ENCODE measurements at places on chromosomes 6 and 20.

DNA sequence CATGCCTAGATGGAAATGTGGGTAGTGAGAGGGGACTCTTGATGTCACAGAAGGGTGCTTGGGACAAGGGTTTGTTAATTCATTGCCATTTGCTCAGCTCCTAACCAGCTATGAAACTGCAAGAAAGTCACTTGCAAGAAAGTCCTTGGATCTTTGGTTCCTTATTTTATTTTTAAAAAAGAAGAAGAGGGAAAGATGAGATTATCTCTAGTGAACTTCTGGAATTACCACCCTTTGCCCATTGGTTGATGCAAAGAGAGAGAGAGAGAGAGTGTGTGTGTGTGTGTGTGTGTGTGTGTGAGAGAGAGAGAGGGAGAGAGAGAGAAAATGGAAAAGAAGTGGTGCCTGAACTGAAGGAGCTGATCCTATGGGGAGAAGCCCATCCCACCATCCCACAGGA, 4.6 kb upstream of the SFT2D1 start:
- DNase-seq, result no peak

GRCh38 chr6:39923861-39924260, 10.4 kb downstream of the MOCS1 start:
- no peak for DNase-seq

GRCh38 chr6:30913721-30914075, 340 bp upstream of the VARS2 start:
- no peak for DNase-seq

GRCh38 chr6:41040940-41041536, 1.2 kb upstream of the TSPO2 start:
- no peak for DNase-seq

DNA sequence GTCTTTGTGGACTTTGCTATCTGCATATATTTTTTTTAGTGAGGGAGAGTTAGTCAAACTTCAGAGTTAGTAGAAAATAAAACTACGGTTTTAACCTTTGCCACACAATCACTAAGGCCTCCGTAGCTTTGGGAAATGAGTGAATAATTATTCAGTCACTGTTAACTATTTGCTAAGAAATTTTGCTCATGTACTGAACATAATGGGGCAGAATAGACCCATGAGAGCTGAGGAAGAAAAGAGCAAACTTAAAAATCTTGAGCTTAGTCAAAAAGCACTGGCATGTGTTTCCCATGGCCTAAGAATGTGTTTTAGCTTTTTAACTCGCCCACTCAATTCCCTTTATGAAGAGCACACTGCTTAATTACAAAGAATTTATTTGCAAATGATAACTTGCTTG, 60.4 kb upstream of the SUPT3H start:
- no peak for DNase-seq

GRCh38 chr6:121435444-121436069, at the start of gene GJA1:
Gene GJA1 (plus strand): TSS chr6:121435646. CDS start chr6:121446848, 11,202 bp downstream.
- peak; percentile 26 for DNase-seq

DNA sequence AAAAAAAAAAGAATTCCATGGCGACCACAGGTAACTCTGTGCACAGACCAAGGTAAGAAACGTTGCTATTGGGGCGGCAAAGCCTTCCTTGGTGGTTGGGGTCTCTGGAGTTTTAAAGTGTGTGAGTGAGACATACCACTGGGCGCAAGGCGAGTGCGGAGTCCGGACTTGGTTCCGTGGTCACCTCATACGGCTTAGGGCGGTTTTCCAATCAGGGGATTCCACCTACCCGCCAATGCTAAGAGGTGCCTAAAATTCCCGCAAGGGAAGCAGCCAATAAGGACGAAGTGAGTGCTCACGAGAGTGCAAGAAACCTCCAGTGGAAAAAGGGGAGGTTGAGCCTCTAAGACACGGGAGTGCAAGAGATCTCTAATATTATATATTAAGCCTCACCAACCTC, 68.6 kb upstream of the PRSS16 start:
- no peak for DNase-seq

- DNase-seq, result no peak
Observed at GRCh38 chr6:1096967-1097765, 214.7 kb upstream of the FOXQ1 start.

DNA sequence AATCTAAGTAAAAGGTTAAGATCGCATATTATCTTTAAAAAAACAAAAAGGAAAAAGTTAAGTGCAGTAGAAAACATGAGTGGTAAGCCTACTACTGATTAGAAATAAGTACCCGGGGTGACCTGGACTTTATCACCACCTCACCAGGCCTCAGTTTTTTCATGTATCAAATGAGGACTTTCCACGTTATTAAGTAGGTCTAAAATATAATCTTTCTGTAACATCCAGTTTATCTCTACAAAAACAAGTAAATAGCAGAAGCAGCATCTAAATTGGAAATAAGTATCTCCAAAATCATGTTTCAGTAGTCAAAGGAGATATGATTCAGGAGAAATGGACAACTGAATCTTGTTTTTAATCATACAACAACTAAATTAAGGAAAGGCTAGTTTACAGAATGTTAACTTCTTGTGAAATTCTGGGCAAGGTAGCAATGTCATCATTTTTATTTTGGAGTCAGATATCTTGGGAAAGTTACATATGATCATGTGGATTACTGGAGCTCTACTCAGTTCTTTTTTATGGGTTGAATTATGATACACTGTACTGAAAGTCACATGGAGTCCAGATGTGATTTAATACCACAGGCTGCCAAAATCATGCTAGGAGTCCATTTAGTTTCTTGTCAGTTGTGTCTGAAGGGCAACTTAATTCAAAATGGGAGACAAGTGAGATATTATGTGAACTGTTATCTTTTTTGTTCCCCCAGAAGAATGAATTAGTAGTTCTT, 114.7 kb upstream of the PRL start:
- no peak for DNase-seq

- no peak for DNase-seq
Observed at GRCh38 chr20:61898405-61898804, 167.3 kb downstream of the TAF4 start.

GRCh38 chr6:23111984-23112383, 542.6 kb downstream of the HDGFL1 start:
- DNase-seq, result no peak

- no peak for DNase-seq
Observed at GRCh38 chr6:145502416-145502815, 232.9 kb downstream of the EPM2A start.

DNA sequence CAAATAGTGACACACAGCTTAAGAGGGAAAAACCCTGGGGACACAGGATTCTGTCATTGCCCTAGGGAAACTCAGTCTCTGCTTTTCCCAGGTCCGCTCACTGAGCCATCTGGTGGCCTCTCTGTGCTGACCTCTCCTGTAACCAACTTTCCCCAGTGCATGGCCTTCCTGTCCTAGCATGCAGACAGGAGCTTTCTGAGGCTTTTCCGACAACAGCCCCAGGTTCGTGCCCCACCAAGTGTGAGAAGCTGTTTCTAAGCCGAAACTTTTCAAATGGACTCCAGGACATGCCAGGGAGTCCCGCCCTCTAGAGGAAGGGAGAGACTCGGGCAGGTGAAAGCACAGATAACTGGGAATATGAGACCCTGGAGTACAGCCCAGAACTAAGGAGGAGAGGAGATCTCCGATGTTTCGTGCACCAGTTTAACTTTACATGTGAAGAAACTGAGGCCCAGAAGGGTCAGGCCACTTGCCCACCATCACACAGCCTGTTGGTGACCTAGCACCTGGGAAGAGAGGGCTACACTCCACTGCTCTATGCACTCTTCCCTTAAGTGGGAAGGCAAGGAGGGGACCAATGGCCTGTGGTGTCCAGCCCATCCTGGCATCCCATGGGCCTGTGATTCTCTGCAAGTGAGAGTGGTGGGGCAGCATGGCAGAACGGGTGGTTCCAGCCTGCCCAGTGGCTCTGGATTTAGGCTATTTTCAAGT, 46.2 kb downstream of the RPP40 start:
- DNase-seq, result no peak

DNA sequence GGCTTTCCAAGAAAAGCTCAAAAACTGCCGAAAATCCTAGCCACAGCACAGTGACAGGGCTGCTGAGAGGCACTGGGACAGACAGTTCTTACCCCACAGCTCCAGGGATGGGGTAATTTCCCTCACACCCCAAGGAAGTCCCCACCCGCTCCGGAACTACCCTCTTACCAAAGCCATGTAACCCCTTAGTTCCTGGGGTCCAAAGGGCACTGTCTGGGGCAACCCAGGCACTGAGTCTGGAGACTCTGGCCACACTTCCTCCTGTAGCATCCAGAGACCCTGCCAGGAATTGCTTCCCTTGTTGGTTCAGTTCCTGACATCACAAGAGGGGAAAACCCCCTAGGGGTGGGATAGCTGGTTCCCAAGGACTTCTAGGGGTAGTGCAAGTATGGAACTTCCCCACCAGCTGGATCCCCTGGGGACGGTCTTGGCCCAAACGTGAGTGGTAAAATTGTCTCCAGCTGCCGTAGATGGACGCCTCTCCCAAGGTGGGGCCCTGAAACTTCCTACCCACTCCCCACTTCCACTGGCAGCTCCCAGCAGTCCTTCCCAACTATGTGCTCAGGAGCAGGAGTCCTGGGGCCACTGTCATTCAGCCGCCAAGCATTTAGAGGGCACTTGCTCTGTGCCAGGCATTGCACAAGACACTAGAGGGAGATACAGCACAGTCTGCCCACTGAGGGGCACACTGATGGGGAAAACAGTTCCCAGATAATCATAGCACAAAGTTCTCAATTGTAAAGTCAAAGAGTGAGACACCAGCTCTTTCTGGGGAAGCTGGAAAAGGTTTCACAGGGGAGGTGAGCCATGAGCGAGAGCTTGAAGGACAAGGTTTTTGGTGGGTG, 17.2 kb upstream of the HCK start:
- DNase-seq, result no peak

DNA sequence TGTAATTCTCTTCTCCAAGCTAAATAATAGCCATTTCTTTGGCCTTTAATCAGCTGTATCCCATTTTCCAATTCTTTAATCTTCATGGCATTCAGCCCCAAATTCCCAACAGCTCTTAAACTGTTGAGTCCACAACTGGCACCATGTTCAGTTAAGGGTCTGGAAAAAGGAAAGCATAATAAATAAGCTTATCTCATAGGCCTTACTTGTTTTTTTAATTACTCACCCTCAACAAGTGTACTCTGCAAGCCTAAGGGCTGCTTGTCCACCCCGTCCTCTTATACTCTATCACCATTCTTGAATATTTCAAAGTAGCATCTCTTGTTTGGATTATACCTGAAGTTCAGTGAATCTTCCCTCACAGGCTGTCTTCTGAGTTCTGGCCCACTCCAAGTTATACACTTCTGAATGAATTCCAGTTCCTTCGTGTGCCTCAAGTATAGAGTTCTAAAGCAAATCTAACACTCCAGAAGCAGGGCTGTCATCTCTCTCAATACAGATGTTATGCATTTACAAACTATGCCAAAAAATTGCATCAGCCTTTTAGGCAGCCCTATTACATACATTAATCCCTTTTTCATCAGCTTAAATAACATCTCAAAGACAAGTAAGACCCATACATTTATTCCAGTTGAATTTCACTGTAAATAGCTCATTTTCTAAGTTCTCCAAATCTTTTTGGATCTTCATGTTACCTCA, 98.7 kb downstream of the COL21A1 start:
- no peak for DNase-seq

DNA sequence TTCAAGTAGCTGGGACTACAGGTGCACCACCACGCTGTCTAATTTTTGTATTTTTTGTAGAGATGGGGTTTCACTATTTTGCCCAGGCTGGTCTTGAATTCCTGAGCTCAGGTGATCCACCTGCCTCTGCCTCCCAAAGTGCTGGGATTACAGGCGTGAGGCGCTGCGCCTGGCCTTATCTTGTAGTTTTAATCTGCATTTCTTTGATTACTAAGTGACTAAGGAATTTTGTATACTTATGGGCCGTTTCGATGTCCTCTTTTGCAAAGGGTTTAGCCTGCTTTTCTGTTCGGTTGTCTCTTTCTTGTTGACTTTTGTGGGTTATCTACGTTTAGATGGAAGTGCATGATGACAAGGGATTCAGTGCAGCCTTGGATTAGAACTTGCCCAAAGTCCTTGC, 500.6 kb downstream of the QKI start:
- DNase-seq, result no peak

DNA sequence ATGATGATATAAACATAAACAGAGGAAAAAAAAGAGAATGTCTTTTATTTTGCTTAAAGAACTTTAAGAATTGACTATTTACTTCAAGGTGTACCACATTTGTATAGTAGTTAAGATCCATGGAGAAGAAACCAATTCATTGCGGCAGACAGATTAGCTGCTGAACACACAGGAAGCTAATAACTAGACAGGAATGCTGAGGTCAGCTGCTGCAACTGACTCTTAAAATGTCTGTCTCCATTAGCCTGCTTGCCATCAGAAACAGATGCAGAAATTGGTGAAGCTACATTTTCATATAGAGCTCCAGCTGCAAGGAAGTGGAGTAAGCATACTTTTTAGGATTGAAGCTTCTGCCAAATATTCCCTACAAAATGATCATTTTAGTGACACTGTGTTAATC, 939.5 kb downstream of the EPHA7 start:
- no peak for DNase-seq

- no peak for DNase-seq
Observed at GRCh38 chr20:38326309-38326708, 20.0 kb upstream of the LBP start.

- no peak for DNase-seq
Observed at GRCh38 chr6:134357022-134357487, 39.1 kb upstream of the SGK1 start.

- no peak for DNase-seq
Observed at GRCh38 chr20:40954521-40955165, 74.0 kb upstream of the TOP1 start.

DNA sequence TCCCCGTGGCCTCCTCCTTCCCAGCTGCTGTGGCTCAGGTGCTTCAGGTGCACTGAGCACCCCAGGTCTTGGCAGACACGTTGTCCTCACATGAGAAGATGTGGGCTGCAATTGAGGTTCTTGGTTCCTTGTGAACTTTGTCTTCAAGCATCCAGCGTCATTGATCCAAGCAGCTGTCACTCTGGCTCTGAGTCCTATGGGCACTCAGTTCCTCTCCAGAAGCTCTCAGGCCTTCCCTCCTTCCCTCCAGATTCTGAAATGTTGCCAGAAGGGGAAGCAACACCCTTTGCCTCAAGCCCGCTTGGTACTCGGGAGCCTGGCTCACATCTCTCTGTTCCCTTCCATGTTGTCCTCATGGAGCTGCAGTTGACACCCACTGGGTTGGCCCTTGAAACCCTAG, 8.4 kb upstream of the MRGBP start:
- no peak for DNase-seq

GRCh38 chr20:11459090-11459890, 458.4 kb upstream of the BTBD3 start:
- DNase-seq, result no peak

- DNase-seq, result no peak
Observed at GRCh38 chr6:101294051-101294638, 99.4 kb upstream of the GRIK2 start.

DNA sequence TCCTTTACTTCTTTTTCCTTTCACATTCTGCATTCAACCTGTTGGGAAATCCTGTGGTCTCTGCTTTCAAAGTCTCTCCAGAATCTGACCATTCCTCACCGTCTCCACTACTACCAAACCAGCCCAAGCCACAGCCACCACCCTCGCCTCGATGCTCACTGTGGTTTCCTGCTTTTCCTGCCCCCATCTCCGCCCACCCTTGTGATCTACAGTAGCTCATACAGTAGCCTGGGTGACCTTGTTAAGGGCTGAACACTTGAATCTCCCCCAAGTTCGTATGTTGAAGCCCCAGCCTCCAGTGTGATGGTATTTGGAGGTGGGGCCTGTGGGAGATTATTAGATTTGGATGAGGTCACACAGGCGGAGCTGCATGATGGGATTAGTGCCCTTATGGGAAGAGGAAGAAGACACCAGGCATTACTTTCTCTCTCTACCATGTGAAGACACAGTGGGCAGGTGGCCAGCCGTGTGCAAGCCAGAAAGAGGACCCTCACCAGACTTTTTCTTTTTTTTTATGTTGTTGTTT, 189.0 kb upstream of the UST start:
- no peak for DNase-seq

- DNase-seq, result no peak
Observed at GRCh38 chr6:48169635-48170034, 58.6 kb upstream of the PTCHD4 start.

All from nucleus accumbens (tissue), 56 donors.